Stimulated activated CD8-positive, alpha-beta memory T cell treated with anti-CD3 and anti-CD28 coated beads, Interleukin-4, amount 100 ng/mL, for 24 hours (primary cell): ENCODE measurements at places on chromosomes 12 and 14.

DNA sequence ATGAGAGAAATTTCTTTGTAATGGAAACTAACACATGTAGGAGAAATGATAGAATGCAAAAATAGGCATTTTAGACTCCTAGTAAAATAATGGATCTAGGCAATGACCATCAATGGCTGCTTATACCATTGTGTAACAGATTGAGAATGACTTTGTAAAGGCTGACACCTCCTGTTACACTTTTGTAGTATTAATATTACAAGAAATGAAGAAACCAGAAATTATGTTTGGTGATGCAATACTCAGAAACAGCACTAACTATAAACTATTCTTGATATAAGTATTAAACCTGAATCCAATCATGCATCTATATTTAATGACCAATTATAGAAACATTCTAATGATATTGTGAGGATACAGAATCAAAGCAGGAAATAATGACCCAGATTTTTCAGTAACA lies 108.5 kb upstream of the CNTN1 start:
- no peak for DNase-seq

- no peak for DNase-seq
Measured at GRCh38 chr12:15152868-15153267, 68.3 kb downstream of the RERG start.

DNA sequence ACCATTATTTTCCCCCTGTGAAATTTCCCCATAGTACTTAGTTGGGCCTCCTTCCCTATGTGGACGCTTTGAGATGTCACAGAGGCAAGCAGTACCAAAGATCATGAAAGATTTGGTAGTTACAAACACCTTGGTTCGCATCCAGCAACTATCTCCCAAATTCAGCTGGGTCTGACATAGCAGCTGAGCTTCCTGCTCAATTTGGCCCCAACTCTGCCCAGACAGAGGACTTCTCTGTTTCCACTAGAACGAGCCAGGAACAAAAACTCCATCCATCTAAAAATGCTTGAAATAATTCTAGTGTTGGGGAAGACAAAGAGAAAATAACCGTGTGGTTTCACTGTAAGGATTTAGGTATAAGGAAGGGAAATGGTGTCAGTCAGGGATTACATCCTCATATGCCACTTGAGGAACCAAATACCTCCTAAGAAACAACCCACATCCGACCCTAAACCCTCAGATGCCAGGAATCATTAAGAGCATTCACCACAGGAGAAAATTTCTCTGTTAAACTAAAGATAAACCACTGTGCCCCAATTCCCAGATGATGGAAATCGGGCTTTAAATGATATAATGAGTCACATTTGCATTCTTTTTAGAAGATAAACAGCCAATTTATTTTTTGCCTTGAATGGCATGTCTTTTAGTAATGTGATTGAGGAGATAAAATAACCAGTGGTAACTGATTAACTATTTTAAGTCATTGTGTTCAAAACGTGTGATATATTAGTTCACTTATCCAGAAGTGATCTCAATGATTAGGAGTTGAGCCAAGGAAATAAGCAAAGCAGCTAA lies 103.7 kb upstream of the IFNG-AS1 start:
- no peak for DNase-seq

- DNase-seq, result no peak
Measured at GRCh38 chr12:103821773-103822172, 19.3 kb downstream of the NT5DC3 start.

- DNase-seq, result no peak
Measured at GRCh38 chr12:57929092-57929830, 12.1 kb upstream of the ATP23 start.
